ENCODE measurements at places on chromosomes 1 and 21.

DNA sequence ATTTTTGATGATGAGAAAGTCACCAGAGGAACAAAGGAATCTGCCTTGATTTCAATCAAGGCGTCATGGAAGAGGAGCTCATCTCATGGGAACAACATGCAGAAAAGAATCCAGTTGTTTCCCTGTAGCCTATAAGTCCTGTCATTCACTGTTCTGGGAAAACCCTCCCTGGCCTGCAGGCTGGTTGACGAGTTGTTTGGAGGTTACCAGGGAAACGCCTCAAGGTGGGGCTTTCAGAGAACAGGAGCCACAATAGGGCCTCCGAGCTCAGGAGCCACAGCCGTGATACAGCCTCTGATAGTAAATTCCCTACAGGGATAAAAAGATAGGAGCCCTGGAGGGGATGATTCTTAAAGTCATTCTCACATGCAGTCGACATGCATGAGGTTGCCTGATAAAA lies 135.2 kb downstream of the PSMG1 start:
- peak; percentile 84 for DNase-seq

DNA sequence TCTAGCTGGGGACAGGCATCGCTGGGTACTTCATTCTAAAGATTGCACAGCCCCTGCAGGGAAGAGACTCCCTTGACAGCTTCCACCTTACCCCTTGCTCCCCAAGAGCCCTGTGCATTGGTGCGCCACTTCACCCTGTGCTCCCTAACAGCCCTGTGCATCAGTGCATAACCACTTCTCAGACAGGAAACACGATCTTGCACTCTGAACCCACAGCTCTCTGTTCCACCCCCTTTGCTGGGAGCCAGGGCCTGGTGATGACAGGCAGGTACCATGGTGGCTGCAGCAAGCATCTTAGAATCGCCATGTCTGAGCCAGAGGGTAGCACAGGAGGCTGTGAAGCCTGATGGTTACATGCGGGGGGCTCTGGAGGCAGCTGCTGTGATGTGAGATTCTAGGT lies 5.0 kb downstream of the ALPL start:
- peak; percentile 28 for DNase-seq

GRCh38 chr1:165855010-165855838 lies 27.8 kb downstream of the UCK2 start:
- no peak for DNase-seq

- peak; percentile 71 for DNase-seq
Observed at GRCh38 chr1:232635778-232636356, 5.9 kb upstream of the SIPA1L2 start.

DNA sequence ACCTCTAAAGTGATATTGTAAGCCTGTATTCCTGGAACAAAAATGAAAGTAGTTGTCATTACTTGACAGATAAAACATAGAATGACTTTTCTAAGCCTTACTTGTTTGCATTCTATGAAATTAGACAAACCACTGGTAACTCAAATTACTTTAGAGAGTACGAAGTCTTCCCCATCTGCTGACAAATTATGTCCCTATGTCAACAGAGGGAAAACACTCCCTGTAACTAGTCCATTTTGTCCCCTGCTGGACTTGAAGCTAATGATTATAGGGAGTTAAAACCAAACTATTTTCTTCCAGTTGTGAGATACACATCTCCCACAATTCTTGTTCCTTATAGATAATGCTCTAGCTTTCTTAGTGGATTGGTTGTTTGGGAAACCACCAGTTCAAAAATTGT lies 39.6 kb downstream of the GREM2 start:
- DNase-seq, result no peak

DNA sequence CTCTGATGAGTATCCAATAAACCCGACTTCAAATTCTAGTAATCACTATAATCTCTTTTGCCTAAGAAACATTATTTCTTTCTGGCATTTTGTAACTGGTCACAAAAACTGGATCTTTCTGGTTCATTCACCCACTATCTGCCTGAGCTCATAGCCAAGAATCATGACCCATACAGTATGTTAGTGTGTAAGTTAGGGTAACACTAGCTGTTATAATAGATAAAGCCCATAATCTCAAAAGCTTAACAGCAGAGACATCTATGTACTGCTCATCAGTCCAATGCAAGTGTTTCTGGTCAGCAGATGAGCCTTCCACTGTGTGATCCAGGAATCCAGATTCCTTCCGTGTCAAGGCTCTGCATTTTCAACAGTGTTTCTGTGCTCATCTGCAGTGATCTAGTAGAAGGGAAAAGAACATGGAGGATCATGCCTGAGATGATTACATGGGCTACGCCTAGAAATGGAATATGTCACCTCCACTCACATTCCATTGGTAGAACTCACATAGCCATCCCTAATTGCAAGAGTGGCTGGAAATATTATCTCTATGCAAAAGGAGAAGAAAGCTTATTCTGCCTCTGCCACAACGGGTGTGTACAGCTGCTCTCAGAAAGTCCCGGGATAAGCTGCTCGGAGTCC lies 27.7 kb downstream of the RRAGC start:
- DNase-seq, result no peak

DNA sequence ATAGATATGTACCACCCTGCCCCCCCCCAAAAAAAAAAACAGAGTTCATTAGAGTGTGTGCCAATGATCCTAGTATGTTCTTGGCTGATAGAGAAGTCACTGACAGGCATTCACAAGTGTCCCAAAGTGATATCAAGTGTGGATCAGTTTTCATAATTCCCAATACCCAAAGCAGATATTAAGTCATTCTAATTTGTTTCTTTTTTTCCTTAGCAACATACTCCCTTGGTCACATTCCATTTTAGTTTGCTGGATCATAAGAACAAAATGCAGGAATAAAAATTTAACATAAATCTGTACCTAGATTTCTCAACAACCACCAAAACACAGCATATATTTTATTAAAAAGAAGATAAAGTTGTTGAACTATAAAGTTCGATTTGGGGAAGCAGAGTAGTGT lies 129.8 kb upstream of the PALMD start:
- no peak for DNase-seq

DNA sequence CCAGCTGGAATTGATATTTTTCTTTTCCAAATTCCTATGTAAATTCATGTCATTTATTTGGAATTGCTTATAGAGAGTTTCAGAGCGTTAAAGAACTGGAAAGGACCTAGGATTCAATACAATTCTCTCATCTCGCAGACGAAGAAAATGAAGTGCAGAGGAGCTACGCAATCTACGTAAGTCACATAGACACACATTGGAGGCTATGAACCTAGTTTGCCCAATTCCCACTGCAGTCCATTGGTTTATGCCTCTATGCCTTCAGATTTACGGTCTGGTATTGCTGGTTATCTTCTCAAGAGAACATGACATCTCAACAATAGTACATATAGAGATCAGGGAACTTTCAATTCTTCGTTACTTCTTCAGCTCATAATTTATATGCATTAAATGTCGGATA lies 971 bp upstream of the RNF2 start:
- no peak for DNase-seq

GRCh38 chr1:233183226-233184020 lies 112.1 kb downstream of the PCNX2 start:
- peak; percentile 38 for DNase-seq

- no peak for DNase-seq
Observed at GRCh38 chr1:26367441-26367840, 5.1 kb downstream of the ZNF683 start.

GRCh38 chr1:210259561-210259960 lies 27.0 kb downstream of the SERTAD4 start:
- no peak for DNase-seq

- DNase-seq, result no peak
Observed at GRCh38 chr1:202163281-202164270, 3.2 kb upstream of the PTPN7 start.

- DNase-seq, result no peak
Observed at GRCh38 chr1:35447278-35447677, 109.9 kb downstream of the KIAA0319L start.

GRCh38 chr1:107523061-107523460 lies 382.2 kb downstream of the NTNG1 start:
- DNase-seq, result no peak

GRCh38 chr1:150548632-150549495 lies at the start of gene ADAMTSL4:
Gene ADAMTSL4 (plus strand): TSS chr1:150549408. CDS start chr1:150552289, 2,881 bp downstream.
- DNase-seq, result peak; percentile 68

- no peak for DNase-seq
Observed at GRCh38 chr1:76865696-76866286, 1.5 kb upstream of the ST6GALNAC5 start.

DNA sequence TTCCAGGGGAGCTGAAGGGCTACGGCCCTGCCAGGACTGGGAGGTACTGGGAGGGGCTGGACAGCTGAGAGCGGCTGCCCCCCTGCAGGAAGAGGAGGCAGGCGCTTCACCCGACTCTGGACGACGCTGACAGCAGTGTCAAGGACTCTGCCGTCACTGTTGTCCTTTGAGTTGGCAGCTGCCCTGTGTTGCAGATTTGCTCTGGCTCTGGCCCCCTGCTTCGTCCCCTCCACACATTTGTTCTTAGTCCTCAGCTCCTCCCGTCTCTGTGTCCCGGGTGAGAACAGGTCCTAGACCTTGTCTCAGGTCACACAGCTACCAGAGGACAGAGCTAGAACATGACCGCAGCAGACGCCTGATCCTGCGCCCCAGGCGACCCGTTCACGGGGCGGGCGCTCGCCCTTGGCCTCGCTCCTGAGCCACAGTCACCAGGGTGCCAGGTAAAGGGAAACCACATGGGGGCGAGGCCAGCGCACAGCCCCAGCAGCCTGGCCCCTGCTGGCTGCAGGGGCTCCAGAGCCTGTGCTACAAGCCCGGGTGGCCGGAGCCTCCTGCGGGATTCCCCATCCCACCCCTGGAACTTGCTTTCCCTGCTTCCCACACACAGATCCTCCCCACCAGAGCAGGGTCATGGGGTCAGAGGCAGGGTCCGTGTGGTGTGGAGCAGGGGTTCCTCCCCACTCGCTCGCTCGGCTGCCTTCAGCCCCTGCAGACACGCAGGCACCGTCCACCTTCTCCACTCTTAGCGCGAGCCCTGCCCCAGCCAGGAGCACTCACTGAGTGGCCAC lies 10.7 kb upstream of the NPHP4 start:
- DNase-seq, result no peak

- DNase-seq, result no peak
Observed at GRCh38 chr1:79204779-79205479, 198.4 kb upstream of the ADGRL4 start.

DNA sequence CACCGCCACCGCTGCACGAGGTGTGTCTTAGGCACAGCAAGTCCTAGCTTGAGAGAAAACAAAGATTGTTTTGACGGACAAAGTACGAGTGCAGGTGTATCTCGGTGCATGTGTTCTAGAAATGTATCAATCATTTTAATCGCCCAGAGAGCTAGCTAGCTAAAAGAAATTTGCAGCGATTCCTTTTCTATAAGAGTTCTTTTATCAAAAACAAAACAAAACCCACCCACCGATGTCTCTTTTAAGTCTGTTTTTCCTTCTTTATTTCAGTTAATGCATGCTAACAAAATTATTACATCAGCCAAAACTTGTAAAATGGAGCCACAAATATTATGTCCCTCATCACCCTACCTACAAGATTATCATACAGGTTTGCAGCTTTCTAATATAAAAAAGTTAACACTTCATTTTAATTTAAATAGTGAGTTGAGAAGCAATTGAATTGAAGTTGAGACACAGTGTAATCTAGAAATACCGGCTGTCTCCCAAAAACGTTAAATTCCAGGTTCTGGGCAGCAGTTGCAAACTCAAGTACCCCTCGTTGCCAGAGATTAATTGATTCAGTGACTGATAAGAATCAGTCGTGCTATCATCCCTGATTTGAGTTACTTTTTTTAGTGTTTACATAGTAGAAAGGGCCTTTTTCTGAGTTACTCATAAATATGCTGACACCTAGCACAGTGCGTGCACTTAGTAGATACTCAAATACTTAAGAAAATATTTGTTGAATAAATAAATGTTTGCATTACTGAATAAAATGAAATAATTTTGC lies 1.5 kb upstream of the SYDE2 start:
- no peak for DNase-seq

DNA sequence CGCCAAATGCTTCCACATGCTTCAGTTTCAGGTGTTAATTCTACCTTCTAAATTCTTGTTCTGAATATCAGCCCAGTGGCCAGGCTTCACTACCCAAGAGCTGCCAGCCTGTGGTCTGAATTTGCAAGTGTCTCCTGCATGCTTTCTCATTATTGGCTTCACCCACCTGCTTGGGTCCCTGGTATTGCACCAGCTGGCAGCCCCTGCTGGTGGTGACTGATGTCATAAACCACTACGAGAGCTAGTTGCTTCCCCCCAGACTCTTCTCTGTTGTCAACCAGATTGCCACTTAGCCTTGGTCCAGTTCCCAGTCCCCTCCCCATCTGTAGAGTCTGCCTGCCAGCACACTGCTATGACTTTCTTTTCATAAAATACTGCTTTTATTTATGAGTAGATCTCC lies 197.7 kb upstream of the DUSP10 start:
- DNase-seq, result no peak

DNA sequence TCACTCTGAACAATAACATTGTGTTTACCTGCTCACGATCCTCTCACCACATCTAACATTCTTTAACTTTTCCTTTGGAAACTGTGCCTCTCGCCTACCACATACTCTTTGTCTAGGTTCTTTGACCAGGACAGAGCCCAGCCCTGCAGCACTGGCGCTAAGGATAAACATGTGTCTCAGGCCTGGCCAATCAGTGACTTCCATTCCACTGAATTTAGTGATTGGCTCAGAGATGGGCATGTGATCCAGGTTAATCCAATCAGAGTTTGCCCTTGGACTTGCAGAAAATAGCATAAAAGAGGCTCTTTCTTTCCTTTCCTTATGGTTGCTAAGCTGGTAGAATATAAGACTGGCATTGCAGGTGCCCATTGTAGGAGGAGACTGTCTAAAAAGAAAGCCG lies 605.7 kb downstream of the MATN1 start:
- DNase-seq, result no peak

GRCh38 chr1:150955280-150955679 lies 19.4 kb downstream of the CERS2 start:
- no peak for DNase-seq

- peak; percentile 35 for DNase-seq
Observed at GRCh38 chr1:9061252-9061960, 8.0 kb downstream of the SLC2A5 start.

GRCh38 chr1:204152310-204153044 lies 633 bp upstream of the ETNK2 start:
- DNase-seq, result no peak

GRCh38 chr1:157958263-157958662 lies 35.2 kb upstream of the KIRREL1 start:
- peak; percentile 47 for DNase-seq

DNA sequence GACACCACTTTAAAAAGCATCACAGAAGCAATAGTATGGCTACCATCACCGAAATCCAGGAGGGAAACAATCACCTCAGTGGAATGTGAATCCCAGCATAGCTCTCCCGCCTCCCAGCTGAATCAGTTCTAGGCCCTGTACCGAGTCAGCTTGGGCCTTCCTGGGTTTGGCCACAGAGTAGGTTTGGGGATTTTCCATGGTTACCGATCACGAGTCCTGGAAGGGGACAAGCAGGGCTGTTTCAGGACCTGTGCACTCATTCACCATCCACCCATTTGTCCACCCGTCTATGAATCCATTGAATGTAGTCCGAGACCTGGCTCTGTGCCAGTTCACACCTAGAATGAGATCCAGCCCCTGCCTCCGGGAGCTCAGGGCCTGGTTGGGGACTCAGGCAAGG lies 94.2 kb downstream of the ARHGEF10L start:
- DNase-seq, result peak; percentile 50
